T1000 (cell line): ENCODE measurements at places on chromosomes 2 and 18.

GRCh38 chr2:159941729-159942128, 120.7 kb downstream of the PLA2R1 start:
- DNase-seq, result no peak

GRCh38 chr2:234495251-234496054, 1.4 kb downstream of the ARL4C start:
- no peak for DNase-seq

- DNase-seq, result no peak
These were observed 12.1 kb upstream of the SRSF7 start for GRCh38 chr2:38763228-38763627.

DNA sequence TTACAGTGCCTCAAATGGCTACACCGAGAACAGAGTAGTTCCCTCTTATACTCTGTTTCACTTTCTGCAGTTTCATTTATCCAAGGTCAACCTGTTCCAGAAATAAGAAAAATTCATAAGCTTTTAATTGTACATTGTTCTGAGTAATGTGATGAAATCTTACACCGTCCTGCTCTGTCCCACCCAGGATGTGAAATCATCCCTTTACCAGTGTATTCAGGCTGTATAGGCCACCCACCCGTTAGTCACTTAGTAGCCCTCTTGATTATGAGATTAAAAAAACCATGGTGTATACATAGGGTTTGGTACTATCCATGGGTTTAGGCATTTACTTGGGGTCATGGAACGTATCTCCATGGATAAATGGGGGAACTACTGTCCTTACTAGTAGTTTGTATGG, 29.8 kb downstream of the STARD6 start:
- DNase-seq, result no peak

GRCh38 chr2:133674433-133675331, 106.4 kb upstream of the NCKAP5 start:
- DNase-seq, result no peak

DNA sequence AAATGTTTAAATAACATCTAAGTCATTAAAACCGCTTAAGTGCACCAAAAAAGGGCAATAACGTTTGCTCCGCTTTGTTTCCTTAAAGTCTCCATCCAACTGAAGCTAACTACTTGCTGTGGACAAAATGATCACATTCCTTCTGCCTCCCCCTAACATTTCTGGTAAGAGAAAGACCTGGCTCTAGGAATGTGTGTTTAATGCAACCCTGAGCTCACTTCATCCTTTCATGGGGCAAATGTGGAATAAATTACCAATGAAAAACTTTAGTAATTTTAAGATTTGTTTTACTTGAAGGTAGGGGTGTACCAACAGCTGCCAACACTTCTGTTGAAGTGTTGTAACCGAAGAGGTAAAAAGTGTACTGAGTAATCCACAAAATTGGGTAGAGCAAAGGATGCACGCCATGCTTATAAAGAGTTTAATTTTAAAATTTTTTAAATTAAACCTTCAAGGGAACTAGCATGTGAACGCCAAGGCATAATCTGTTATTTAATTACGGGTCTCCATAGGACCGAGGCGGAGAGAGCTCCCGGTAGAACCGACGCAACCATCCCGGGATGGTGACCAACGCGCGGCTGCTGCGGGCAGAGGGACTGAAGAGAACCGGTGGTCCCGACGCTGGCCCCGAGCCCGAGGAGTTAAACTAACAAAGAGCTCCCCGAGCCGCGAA, 1.1 kb downstream of the HNRNPLL start:
- DNase-seq, result no peak

DNA sequence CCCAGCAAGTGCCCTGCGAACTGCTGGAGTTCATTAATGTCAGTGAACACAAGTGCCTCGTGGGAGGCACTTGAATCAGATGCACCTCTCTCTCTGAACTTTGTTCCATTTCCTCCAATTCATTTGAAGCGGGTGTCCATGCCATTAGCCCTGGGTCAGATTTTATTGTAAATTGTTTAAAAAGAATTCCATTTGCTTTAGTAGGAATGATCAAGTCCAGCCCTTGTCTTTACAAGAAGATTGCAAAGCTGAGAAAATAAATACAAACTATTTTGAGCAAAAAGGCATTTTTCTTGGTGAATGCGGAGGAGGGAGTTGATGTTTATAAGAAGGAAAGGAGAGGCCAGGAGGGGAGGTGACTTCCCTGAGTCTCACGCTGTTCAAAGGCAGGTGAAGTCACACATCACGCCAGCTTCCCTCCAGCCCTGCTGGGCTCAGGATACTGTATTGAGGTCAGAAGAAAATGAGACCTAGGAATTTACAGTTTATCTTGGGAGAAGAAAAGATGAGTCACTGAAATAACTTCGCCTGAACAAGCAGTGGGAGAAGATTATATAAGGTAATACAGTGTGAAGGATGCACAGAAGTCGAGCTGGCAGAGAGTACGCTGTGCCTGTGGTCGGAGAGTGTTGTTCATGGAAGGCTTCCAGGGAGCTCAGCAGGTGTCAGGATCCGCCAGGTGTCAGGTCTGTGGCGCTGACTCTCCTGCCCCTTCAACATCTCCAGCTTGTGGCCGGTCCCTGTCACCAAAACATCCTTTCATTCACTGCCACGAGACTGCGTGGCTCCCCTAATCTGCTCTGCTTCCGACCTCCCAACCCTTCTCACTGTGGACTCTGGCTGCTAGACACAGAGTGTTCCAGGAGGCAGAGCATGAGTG, 36.5 kb downstream of the EFR3B start:
- DNase-seq, result peak; percentile 34

- no peak for DNase-seq
These were observed 59.7 kb upstream of the PDK1 start for GRCh38 chr2:172496160-172496608.

GRCh38 chr18:58570360-58571064, 58.4 kb downstream of the ALPK2 start:
- DNase-seq, result no peak

- no peak for DNase-seq
These were observed 6.6 kb upstream of the TUBB6 start for GRCh38 chr18:12301263-12302005.
